ENCODE measurements at places on chromosomes 5 and 9.

DNA sequence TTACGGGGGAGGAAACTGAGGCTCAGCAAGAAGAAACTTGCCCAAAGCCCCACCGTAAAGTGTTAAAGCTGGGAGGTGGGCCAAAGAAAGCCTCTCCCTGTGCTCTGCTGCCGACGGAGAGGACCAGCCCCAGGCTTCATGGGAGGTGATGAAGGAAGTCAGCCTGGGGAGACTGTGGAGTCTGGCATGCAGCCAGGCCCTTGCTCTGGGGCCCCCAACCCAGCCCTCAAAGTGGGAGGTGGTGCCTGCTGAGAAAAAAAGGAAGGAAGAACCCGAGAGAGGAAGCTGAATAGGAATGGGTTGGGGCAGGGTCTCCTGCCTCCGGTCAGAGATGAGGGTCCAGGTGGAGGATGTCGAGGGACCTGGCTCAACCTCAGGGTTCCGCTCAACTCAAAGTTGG is 3.8 kb downstream of the RNF44 start:
- no peak for DNase-seq

DNA sequence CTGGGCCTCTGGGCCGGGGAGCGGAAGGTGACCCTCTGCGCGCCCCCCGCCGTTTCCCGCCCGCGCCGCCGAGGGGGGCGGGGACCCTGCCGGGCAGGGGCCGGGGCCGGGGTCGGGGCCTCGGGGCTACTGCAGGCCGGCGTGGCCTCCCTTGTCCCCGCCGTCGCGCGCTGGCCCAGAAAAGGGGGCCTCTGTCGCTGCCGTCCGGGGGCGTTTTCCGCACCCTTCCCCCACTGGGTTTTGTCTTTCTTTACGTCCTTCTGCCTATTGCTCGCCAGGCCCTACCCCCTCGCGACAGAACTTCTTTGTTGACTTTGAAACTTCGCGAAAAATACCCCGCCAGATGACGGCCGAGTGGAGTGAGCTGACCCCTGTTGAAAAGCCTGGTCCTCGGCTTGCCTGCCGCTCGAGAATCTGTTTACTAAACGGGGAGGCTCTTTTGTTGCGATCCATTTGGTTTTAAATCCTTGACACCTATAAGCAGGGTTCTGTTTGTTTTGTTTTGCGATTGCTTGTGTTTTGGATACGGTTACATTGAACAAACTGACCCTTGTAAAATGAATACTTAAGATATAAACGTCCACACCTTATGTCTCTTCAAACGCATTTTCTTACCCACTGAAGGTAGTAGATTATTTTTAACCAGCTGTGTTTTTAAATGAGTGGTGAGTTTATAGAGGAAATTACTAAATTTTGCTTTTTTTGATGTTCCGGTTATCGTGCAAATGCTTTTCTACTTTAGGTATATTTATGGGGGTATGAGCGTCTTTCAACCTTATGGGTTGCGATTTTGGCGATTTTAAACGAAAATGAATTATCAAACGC is 765 bp downstream of the MARCHF6 start:
- peak; percentile 77 for DNase-seq

DNA sequence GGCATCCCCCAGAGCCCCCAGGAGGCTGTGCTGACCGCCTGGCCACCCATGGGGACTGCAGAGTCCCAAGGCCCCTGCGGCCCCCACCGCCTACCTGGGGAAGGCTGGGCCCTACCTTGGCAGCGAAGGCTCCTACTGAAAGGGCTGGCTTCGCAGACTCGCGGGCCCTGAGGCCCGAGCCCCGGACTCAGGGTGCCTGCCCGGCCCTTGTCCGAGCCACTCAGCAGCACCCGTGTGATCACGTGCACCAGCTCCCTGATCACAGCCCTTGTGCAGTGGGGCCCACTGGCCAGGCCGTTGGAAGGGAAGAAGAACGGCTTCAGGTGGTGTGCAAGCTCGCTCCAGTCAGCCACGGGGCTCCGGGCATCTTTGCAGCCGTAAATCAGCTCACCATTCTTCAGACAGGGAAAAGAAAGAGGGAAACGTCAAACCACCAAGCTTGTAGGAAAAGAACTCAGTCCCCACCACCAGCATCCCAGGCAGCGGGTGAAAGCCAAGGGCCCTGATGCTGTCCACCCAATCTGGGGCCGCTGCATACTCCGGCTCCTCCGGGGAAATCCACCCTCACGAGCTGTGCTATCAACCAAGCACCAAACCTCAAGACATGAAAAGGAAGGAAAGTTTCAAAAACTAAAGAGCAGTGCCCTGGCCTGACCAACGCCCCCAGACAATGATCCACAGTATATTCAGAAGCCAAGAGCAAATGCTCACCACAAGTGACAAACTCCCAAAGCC is 31.9 kb downstream of the IPPK start:
- DNase-seq, result no peak

- no peak for DNase-seq
Observed at GRCh38 chr9:95620314-95620713, 103.5 kb upstream of the PTCH1 start.

DNA sequence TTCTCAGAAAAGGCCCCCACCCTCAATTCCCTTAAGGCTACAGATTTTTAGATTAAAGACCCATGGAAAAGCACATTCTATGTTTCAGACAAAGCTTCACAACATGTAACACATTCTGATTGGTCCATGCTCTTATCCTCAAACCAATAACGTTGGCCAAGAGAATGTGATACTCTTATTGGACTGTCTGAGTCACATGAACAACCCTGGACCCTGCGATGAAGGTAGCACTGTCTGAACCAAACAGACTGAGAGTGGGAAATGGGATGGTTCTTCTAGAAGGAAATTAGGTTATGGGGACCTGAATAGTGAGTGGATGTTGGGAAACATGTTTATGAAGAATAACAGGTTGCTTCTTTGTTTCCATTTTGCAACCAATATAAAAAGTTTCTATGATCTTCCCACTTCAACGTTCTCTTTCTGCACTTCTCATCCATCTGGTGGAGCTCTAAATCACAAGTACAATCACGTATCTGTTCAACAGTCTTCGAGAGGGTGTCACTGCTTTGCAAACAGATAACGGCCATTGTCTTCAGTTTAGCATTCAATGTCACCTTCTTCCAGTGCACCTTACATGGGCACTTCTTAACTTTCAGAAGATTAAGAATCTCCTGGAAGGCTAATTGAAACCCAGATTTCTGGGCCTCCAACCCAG is 81.6 kb downstream of the PTCH1 start:
- no peak for DNase-seq

GRCh38 chr5:57171816-57172465 is 1.9 kb upstream of the GPBP1 start:
- peak; percentile 89 for DNase-seq

DNA sequence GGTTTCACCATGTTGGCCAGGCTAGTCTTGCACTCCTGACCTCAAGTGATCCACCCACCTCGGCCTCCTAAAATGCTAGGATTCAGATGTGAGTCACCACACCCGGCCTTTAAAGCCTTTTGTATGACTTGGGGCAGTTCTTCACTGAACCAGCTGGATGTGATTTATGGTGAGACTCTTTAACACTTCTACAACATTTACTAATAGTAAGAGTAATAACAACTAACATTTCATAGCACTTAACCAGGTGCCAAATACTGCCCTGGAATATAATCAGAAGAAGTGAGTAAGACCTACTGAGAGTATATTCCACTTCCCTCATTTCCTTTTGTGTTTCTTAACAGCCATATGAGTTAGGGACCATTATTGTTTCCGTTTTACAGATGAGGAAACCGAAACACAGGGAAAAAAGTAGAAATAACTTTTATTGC is 10.0 kb downstream of the ZSWIM6 start:
- no peak for DNase-seq

- peak; percentile 20 for DNase-seq
Observed at GRCh38 chr9:38278457-38278856, 114.0 kb upstream of the ALDH1B1 start.

- no peak for DNase-seq
Observed at GRCh38 chr5:93300945-93301344, 280.1 kb downstream of the NR2F1-AS1 start.

DNA sequence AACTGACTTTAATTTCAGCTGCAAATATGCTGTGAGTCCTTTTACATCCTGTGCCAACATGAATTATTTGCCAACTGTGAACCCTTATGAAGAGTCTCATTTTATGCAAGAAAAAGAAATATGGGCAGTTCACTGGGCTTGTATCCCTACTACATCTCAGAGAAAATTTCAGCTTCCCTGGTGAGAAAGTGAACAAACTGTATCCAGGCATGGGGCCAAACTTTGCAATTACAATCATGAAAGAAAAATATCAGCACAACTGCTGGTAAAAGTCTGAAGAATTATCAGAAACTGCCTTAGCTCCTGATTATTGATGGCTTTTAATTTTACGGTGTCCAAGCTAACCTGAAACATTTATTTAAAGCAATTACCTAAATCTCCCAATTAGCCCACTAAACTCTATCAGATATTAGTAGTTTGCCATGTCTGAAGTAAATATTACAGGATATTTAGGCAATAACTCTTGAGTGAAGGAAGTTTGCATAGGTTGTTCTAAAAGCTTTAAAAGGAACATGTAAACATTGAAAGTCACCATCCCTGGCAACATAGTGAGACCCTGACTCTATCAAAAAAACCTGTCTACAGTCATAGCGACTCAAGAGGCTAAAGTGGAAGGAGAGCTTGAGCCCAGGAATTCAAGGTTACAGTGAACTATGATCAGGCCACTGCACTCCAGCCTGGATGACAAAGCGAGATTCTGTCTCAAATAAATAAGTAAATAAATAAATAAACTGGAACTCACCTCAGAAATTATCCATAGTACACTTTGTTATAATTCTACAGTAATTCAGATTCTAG is 83.9 kb upstream of the HCN1 start:
- DNase-seq, result no peak
